ENCODE measurements at places on chromosomes 16 and 17.

GRCh38 chr16:25633549-25633948 lies 58.2 kb upstream of the HS3ST4 start:
- DNase-seq, result no peak

DNA sequence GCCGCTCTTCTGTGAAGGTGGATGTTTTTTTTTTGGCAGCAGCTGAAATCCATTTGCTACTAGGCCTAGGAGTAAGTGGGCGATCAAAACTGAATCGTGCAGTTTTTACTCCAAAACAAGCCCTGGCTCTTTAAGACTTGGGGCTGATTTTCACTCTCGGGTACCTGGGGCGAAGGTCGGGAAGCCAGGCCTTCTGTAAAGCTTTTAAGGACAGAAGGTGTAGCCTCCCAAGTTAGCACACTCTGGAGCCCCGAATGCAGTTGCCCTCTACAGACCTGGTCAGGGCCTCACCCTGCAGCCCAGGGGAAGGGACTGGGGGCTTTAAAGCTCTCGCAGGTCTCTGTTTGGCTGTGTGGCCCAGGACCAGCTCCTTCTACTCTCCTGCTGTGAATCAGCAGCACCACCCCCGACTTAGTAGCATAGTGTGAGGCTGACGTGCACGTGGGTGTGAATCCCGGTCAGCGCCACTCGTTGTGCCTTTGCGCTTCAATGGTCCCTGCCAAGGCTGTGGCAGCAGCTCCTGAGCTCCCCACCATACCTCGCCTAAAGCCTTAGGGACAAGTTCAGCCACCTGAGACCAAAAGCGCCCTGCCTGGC lies 49.9 kb downstream of the TMEM235 start:
- DNase-seq, result no peak

DNA sequence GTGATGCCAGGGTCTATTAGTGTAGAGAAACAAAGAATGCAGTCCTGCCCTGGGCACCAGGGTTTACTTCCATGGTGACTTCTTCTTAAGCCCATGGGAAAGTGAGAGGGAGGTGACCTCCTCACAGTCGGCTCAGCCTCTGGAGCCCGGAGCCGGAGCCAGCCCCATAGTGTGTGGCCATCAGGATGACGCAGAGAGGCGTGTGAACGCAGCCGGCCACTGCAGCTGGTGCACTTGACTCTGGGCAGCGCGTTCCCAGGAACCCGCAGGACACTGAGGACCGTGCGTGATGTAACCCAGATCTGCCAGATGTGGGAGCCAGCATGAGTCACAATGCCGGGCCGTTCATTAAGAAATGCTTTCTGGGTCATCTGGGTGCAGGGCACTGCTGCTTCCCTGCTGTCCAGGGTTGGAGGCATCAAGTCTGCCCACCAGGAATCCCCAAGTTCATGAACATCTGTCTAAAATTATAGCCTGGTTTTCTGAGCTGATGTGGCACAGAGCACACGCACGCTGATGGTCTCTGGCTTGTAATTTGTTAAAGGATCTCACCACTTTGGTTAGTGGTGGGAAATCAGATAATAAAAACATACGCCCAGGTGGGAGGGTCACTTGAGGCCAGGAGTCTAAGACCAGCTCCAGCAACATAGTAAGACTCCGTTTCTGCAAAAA lies 114.1 kb downstream of the PITPNC1 start:
- DNase-seq, result no peak

- no peak for DNase-seq
Measured at GRCh38 chr16:29876594-29877249, 13.7 kb upstream of the CDIPT start.

DNA sequence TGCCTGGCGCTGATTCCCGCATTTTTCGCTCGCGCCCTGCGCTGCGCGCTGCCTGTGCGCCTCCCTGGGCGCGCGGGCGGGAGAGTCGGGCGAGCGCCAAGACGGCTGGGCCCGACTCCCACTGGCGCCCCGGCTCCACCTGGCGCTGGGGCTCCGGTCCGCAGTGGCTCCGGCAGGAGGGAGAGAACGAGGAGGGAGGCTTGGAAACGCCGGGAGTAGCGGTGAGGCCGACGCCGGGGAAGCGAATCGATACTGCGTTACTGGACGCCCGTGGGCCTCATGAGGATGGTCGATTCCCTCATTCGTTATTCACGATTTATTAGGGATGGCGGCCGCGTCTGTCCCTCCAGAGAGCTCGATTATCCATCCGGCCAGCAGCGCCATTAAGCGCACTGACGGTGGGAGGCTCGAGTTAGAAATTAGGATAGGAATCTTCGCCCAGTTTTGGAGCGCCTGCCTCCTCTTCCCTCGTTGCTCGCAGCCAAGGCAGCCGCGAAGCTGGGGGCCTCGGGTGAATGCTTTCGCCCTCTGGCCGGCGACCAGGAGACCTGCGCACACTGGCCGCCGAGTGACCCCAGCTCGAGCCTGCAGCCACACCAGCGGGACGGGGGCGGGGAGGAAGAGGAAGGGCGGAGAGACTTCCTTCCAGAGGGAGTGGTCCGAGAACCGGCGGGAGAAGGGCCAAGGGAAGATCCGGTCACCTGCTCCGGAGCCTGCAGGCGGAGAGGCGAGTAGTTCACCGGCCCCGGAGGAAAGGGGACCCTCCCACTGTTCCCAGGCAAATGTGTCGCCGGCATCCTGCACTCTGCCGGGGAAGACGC lies 1.3 kb upstream of the PCGF2 start:
- DNase-seq, result no peak

DNA sequence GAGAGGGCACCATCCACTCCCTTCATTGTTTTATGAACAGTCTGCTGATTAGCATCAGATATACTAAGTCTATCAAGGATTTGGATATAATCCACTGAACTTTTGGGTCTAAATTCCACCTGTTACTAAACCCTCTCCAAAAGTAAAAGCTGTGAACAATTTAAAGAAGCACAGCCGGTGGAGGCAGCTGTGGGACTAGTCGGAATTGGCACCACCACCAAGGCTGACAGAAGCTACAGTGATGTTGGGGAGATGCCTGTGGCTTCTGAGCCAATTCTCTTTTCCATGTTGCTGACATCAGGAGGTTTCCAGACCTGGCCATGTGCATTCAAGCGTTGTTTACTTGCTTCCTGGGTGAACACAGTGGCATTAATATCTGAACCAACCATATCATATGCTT lies 679.0 kb upstream of the CA10 start:
- DNase-seq, result no peak

GRCh38 chr16:342455-343213 lies 9.9 kb downstream of the AXIN1 start:
- DNase-seq, result no peak

- DNase-seq, result no peak
Measured at GRCh38 chr17:72501404-72502370, 380.9 kb downstream of the SOX9 start.

DNA sequence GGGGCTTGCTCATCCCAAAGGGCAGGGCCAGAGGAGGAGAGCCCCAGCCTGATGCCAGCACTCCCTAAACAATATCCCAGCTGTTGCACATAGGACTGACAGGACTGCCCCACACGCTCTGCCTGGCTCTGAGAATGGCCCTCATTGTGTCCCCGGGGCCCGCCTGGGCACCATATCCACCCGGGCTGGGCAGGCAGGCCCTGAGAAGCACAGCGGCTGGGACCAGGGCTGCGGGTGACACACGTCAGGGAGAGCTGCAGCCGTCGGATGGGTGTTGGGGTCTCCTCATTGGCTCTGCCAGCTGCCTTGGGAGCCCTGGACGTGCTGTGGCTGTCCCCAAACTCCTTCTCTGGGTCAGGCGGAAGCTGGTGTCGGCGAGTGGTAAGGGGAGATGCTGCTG lies 4.2 kb downstream of the BCAR1 start:
- no peak for DNase-seq

DNA sequence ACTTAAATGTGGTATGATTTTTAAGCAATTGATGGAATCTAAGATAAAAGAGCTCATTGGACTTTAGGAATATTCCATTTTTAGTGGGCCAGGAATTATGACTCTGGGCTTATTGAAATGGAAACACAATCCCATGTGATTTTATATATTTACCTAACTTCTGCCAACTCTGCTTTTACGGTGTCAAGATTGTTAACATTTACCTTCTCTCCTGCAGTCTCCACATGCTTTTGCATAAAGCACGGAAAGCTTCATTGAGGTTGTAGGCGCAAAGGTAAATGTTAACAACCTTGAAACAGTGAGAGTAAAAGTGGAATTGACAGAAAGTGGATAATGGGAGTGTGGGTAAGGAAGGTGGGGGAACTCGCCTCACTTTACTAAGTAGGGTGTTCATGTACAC lies 468.1 kb downstream of the PMP22 start:
- no peak for DNase-seq

- DNase-seq, result no peak
Measured at GRCh38 chr17:57678393-57678792, 66.7 kb downstream of the CCDC182 start.

DNA sequence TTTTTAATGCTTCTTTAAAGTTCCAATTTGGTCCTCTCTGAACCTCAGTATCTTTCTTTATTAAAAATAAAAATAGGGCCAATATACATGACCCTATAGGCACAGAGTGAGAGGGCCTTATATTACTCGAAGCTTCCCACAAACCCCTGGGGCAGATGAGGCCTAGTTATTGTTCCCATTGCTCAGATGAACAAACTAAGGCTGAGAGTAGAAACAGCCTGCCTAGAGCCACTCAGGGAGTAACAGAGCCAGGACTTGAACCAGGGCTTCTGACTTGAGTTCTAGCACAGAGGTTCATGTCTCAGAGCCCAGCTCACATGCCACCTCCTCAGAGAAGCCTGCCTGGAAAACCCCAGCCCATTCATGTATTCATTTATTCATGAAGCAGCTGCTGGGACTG lies 7.7 kb downstream of the BCL7C start:
- DNase-seq, result no peak

GRCh38 chr16:12740986-12741610 lies 62.6 kb downstream of the CPPED1 start:
- no peak for DNase-seq

DNA sequence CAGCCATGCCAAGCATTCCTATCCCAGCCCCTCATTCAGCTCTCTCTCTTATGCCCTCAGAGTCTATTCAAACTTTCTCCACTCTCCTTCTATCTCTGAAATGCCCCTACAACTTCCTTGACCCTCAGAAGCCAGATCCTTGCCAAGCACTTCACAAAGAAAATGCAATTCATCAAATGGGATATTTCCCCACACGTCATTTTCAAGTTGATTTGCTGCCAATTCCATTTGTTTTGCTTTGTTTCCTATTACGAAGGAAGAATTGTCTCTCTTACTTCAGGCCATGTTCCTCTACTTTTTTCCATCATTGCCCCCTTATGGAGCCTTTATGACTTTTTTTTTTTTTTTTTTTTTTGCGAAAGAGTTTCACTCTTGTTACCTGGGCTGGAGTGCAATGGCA lies 9.2 kb upstream of the ALOX12 start:
- DNase-seq, result no peak

DNA sequence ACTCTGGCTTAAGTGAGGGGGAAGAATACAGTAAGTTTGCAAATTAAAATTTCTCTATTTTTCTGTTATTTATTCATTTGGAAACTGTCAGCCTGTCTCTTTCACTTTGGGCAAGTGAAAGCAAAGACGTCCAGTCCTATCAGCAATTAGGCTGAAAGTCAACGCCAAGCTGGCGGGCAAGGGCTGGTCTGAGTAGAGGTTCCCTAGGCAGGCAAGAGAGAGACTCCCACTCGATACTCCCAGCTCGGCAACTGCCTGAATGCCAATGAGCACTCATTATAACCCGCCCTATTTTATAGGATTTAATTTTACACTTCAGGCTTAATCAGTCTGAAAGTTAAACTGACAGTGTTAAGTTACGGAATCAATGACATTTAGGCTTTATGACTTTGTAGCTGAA lies 14.3 kb upstream of the SLC38A8 start:
- DNase-seq, result no peak

DNA sequence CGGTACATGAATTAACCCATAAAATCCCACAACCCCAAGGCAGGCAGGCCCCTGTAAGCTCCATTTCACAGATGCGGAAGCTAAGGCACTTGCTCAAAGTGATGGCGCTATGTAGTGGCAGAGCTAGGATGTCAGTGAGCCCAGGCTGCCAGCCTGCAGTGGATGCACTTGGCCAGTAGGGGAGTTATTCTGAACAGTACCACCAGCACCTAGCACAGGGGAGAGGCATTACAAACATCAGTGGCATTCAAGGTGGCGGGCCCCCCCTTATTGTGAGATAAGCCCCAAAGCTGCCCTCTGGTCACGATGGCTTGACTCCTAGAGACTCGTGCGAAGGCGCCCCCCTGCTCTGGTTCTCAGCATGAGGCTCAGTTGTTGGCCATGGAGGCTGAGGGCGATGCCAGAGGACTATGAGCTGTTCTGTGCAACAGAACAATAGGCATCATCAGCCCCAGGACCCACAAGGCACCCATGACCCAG lies 33.8 kb downstream of the GTF3C1 start:
- no peak for DNase-seq

DNA sequence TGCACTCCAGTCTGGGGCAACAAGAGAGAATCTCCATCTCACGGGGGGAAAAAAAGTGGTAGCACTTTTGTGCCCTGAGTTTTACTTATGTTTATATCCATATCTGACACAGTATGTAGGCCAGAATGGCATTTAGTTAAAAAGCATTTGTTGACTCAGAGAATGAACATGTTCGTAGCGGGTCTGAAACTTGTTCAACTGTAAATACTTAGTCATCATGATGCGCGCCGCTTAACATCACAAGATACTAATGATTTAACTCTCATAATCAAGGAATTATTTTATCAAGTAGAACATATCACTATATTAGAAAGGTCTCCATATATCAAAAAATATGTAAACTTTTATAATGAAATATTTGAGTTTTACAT lies 55.3 kb upstream of the ITGA2B start:
- no peak for DNase-seq

DNA sequence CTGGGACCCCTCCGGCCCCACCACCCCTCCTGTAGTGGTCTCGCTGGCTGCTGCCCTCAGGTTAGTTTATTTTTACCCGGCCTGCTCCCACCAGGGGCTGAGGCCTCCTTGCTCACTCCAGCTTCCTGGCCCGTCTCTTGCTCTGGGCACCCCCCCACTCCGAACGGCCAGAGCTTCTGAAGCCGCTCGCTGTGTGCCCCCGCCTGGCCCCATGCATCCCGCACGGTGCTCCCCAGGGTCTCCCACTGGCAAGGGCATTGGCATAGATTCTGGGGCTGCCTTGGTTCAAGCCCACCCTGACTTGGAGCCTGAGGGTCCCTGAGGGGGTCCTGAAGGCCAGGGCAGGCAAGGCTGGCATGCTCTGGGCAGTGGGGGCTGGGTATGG lies 186.4 kb downstream of the SEC14L1 start:
- no peak for DNase-seq
